ENCODE measurements at places on chromosomes 13 and 19.

GRCh38 chr19:7925171-7925851, 624 bp downstream of the CTXN1 start:
- peak; percentile 84 for DNase-seq

DNA sequence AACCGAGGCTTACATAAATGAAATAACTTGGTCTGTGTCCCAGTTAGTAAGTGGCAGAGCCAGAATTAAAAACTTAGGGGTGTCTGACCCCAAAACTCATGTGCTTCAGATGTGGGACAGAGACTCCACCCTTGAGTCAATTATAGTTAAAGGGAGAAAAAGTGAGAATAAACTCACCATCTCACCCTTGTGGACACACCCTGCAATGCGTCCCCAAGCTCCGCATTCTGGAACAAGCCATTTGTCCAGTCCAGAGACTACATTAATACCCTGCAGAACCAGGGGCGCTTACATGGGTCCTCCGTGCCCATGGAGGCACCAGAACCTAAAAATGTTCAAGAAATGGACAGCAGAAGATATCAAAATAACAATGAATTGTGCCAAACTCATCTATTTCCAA, 207.0 kb upstream of the ZNF507 start:
- DNase-seq, result no peak

- no peak for DNase-seq
These were observed 138.0 kb downstream of the ENOX1 start for GRCh38 chr13:43648733-43649132.

DNA sequence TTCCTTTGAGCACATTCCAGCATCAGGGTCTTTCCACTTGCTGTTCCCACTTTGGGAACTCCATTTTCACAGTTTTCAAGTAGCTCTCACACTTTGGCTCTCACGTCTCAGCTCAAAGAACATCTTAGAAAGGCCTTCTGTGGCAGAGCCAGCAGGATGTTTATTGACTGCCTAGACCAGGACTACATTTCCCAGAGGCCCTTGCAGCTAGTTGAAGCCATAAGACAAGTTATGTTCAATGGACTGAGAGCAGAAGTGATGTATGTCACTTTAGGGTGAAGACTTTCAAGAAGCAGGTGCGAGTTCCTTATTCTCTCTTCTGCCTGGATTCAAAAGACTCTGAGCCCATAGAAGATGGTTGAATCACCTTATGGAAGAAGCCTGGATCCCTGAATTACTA, 4.3 kb upstream of the HAUS5 start:
- no peak for DNase-seq

- peak; percentile 36 for DNase-seq
These were observed 12.9 kb downstream of the CHAF1A start for GRCh38 chr19:4415352-4415751.

GRCh38 chr19:20513189-20513904, 52.2 kb downstream of the ZNF737 start:
- DNase-seq, result no peak

DNA sequence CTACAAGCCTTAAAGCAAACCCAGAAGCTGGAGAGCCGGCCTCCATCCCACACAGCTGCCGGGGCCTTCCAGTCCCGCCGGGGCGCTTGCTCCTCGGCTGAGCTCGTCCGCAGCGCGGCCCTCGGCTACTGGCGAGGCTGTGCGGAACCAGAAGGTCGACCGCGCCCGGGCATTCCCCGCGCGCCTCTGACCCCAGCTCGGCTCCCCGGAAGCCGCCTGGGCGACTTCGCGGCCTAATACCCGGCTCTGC, 863 bp downstream of the ANKRD10 start:
- DNase-seq, result no peak

GRCh38 chr13:91400063-91400399, 1.6 kb downstream of the GPC5 start:
- DNase-seq, result no peak

- no peak for DNase-seq
These were observed 122.8 kb upstream of the ARGLU1 start for GRCh38 chr13:106690779-106691178.

DNA sequence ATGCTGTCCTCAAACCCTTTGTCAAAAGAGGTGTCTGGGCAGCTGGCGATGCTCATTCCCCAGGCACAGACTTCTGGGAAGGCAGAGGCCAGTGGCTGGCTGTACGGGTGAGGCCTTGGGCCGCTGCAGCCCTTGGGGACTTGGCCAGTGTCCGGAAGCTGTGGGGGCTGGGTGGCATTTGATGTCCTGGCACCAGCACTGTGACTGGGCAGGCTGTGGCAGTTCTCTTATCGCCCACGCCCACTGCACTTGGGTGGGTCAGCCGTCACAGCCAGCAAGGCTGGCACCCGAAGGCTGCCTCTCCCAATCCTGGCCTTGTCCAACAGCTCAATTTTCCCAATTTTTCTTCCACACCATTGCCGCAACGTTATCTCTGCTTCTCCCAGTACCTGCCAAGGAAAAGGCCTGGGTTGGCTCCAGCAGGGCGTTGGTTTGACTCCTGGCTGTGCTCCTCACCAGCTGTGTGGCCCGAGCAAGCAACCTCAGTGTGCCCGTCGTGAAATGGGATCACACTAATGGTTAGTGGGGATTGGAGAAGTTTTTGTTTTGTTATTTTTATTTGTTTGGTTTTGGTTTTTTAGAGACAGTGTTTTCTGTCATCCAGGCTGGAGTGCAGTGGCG, 12.7 kb upstream of the SLC44A2 start:
- DNase-seq, result no peak

DNA sequence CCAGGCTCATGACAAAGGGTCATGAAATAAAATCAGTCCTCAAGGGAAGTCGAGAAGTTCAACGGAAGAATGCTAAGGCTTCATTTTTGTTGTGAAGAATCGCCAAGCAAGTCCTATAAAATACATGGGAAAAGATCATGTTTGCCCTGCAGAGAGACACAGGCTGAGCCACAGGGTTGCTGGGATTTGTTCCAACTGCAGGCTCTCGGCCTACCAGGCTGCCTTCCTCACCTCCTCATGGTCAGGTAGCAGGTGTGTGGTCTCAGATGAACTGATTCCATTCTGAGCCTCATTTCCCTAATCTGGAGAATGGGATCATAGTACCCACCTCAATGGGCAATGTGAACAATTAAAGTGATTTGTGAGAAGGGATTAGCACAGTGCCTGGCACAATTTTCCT, 114.9 kb upstream of the SPATA13 start:
- DNase-seq, result no peak

DNA sequence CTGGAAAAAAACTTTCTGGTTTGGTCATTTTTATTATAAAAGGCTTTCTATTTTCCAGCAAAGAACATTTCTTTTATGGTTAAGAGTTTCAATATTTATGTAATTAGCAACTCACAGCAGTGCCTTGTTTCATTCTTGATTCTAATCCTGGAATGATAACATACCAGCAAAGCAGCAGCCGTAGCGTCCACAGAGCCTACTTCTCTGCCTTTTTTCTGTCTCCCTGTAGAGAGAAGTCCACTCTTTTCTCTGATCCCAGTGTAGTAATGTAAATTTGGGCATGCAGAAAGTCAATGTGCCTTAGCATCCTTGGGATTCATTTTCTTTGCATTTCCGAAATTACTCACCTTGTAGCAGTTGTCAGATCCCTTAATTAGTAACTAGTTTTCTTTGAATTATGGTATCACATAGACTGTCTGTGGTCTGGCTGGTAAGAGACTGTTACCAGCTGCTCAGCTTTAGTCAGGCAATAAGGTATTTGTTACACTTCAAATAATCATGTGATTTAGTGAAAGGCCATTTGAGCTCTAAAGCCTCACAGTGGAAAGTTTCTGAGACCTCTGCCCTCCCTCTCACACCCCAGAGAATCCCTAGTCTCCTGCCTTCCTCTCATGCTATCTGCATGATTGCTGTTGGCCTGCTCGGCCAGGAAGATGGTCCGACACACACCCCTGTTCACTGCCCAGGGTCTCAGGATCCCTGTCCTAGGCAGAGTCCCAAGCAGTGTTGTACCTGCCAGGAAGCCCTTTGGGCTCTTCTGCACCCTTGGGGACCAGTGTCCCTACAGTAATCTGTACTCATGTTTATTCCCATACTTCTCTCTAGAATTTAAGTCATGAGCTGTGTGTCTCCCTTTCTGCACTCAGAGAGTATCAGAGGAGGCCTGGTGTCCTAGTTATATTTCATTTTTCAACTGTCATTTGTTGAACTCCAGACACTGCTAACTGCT, 86.3 kb downstream of the LRCH1 start:
- no peak for DNase-seq

DNA sequence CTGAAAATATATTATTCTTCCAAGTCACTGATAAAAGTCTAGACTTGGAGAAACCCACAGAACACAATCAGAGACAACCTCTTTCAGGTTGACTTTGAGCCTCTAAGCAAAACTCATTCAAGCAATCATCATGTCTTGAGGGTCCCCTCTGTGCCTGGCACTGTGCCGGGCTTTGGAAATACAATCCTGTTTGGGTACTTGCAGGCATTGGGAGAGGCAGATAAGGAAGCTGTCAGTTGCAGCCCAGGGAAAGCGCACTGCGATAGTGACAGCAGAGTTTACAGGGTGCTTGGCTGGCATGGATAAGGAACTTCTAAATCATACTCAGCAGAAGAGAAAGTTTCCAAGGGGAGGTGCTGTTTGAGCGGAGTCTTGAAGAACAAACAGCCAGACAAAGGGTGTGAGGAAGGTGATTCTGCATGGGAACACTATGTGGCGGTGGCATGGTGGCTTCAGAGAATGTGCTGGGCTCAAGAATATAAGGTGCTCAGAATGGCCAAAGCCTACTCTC, 9.1 kb downstream of the SERP2 start:
- no peak for DNase-seq
